Daoy (cell line): ENCODE measurements at places on chromosomes 11 and 22. TPM values are rescaled to one million over a fixed set of nuclear protein-coding genes. Genes with fewer than 3 reads are reported as not detected.

DNA sequence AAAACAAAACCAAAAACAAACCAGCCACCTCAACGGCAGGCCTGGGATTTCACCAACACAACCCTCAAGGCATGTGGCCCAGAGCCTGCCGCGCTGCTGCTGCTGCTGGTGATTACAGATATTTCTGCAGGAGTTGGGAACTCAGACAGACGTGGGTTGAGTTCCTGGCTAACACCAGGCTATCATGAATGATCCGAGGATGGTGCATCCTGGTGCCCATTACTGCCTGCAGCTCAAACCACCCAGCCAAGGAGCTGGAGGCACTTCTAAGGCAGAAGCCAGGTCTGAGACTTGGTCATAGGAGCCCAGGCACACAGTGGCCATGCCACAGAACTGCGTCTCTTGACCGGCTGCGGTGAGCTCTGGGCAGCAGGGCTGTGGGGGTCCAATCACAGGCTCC is 151.8 kb downstream of the MPPED1 start:
- no peak for DNase-seq

- no peak for DNase-seq
Observed at GRCh38 chr11:116052603-116053547, 548.7 kb upstream of the CADM1 start.

- no peak for DNase-seq
Observed at GRCh38 chr11:123284454-123284853, 89.4 kb upstream of the CLMP start.

STX3 gene
- 21.3 and 22.1 TPM in 2 replicates for total RNA-seq

DNA sequence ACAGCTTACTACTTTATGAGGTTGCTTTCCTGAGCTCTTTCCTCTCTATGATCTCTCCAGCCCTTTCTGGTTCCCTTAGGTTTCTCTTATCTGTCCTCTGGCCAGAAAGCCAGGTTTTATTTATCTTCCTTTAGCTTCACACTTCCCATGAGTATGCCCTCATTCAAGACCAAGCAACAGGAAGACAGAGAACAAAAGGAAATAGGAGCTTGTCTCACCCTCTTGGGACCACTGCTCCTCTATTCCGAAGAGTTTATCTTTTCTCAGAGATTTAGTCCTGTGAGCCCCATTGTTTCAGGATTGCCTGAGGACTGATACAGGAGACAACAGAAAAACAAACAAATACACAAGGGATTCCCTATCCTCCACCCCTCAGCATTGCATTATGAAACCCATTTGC is 62.4 kb upstream of the CCDC179 start:
- DNase-seq = no peak

- peak; percentile 65 for DNase-seq
Observed at GRCh38 chr22:20013382-20013871, 3.2 kb downstream of the ARVCF start.

DNA sequence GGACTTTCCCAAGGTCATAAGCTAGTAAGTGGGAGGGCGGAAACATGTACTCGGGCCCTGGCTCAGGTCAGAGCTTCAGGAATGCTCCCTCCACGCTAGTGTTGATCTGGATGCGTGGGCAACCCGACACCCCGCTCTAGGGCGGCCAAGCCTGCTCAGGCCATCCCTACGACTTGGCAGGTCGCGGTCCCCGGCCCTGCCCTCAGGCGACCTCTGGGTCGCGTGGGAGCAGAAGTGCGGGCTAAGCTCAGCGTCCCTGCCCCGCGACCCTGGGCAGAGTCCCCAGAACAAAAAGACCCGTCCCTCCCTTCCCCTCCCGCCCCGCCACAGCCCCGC is 781 bp upstream of the TEF start:
- DNase-seq = peak; percentile 68

DNA sequence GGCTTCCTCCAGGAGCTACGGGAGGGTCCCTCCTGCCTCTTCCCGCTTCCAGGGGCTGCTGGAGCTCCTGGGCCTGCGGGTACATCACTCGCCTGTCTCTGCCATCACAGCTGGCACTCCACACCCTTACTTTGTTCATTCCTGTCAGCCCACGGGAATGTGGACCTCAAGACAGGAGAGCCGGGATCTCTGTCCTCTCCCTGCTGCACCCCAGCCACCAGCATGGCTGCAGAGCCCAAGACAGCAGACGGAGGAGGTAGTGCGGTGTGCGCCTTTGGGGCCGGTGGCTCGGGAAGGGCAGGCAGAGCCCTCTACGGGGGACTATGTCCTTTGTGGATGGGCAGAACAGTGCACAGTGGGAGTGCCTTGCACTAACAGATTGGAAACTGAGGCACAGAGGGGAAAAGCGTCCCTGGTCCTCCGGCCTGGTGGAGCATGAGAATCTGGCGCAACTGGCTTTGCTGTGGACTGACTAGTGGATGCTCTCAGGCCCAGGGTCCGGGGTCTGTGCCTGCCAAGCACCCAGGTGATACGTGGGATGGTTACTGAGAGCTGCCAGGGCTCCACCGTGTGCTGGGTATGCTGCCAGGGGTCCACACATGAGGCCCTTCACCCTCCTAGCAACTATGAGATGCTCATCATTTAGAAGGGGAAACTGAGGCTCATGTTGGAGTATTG is 47.3 kb downstream of the IGF2 start:
- no peak for DNase-seq

PAK1 gene
- total RNA-seq = 21.9 and 56.0 TPM in 2 replicates

DNA sequence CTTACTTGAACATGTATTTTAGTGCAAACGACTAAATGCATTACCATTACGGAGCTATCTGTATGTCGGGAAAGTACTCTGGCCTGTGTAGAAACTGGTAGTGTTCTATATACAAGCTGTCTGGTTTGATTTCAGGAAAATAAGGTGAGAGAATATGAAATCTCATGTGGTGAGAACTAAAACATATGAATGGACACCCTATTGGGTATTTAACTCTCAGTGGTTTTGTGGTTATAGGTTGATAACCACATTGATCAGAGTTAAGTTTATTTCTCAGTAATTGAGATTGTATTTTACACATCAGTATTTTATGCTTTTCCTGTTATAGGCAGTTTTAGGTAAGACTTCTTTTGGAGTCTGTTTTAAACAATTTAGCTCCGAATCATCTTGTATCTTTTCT is 10.4 kb downstream of the ANO5 start:
- DNase-seq = no peak

DNA sequence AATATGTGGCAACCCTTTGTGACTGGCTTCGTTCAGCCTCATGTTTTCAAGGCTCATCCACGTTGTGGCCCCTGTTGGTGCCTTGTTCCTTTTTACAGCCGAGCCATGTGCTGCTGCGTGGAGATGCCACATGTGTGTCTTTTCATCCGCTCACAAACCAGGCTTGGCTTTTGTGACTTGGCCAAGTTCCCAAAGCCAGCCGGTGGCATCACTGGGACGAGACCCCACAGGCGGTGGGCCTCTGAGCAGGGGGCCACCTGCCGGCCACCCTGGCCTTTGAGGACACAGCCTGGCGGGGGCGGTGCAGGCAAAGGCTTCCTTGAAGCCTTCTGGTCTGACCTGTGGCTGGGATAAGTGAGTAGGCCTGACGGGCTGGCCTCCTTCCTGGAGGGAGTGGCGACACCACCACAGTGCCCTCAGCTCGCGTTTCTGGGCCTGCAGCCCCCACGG is 10.5 kb downstream of the GRK2 start:
- peak; percentile 57 for DNase-seq

GRCh38 chr11:87851234-87851633 is 324.0 kb downstream of the RAB38 start:
- DNase-seq = no peak

ASRGL1 gene
- total RNA-seq = 37.0 and 68.0 TPM in 2 replicates

DNA sequence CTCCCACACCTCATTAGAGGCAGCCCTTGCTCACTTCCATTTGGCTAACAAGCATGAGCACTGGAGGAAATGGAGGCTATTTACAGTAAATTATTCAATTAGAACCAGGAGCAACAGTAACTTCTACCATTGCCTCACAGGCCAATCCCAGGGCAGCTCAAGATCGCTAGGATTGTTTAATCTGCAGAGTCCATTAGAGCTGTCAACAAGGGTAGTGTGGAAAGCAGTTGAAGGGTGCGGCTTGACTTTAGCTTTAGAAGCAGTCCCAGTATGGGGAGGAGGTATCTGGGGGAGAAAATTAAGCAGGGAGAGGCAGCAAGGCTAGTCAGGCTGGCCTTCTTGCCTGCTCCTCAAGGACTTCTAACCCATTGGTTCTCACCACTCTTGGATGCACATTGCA is 38.3 kb upstream of the CYP2R1 start:
- DNase-seq = no peak

GRCh38 chr11:95035316-95035715 is 10.3 kb downstream of the KDM4E start:
- DNase-seq = no peak

- DNase-seq = peak; percentile 18
Observed at GRCh38 chr11:35419184-35419829, at the start of gene SLC1A2. Gene SLC1A2, minus strand, starts transcription at chr11:35419558. Its CDS starts 592 bp downstream, at chr11:35418966.

RAB1B gene
- 77.0 and 84.4 TPM in 2 replicates for total RNA-seq

GRCh38 chr11:34180040-34180813 is 74.8 kb downstream of the NAT10 start:
- no peak for DNase-seq

DNA sequence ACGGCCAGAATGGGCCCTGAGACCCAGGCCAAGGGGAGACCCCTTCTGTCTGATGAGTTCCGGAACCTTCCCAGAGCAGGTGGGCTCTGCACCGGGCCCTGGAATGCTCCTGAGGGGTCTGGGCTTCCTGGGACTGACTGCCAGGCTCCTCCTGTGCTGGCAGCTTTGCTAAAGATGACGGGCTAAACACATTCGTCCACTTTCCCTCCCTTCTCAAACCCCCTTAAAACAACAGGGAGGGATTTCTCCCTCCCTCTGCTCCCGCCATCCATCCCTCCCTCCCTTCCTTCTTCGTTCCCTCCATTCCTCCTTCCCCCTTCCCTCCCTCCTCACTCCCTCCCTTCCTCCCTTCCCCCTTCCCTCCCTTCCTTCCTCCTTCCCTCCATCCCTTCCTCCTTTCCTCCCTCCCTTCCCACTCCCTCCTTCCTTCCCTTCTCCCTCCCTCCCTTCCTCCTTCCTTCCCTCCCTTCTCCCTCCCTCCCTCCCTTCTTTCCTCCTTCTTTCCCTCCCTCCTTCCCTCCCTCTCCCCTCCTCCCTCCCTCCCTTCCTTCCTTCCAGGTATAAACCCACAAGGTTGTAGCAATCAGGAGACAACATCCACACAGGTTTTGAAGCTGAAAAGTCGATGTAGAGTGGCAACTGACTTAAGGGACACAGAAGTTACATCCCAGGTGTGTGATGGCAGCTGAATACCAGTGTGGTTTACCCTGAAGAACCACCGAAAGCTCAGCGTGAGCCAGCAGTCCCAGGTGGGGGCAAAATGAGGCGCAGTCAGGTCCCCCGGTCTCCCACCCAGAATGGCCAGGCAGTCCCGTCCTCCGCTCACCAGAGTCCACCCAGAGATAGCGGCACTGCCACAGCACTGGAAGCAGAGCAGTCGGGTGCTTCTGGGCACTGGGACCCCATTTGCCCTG is 18.8 kb upstream of the MGAT3 start:
- DNase-seq = no peak

DNA sequence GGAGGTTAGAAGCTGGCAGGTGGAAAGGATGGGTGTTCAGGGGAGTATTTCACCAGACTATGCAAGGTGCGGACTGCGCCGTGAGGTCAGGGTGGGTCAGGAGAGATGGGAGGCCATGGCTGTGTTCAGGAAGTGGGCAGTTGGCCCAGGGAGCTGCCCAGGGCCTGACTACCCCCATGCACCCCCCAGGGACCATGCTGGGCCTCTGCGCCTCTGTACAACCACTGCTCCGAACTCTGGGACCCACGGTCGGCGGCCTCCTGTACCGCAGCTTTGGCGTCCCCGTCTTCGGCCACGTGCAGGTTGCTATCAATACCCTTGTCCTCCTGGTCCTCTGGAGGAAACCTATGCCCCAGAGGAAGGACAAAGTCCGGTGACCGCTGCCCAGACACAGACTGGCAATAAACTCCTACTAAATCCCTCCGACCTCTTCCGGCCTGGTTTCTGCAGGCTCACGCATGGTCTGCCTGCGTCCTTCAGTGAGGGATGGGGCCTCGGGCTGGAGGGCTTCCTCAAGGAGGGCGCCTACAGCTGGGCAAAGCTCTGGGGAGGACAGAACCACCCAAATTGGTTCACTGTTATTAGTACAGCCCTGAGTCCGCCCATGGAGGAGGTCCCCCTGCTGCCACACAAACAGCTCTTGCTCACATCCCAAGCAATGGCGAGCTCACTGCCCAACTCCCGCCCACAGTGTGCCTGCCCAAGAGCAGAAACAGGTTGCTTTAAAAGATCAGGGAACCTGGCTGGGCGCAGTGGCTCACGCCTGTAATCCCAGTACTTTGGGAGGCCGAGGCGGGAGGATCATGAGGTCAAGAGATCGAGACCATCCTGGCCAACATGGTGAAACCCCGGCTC is 4.2 kb downstream of the PHLDA2 start:
- no peak for DNase-seq

- DNase-seq = peak; percentile 30
Observed at GRCh38 chr11:11464555-11464954, 111.5 kb upstream of the CSNK2A3 start.

DNA sequence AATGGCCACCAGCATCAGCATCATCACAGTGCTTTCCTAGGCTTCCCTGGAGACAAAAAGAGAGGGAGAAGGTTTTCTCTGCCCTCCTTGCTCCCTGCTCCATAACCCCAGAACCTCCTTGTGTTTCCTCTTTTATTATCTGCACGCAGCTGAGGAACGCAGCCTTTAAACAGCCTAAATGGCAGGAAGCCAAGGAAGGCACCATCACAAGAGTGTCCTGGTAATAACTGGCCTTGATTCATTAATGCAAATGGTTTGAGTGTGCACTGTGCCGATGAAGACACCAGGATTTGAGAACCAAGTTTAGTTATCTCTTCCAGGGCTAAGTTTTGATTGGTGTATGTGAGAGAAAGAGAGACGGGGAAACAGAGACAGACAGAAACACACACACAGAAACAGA is 29.4 kb upstream of the DRD2 start:
- no peak for DNase-seq

- DNase-seq = no peak
Observed at GRCh38 chr22:47168900-47169800, 406.7 kb downstream of the TBC1D22A start.

- DNase-seq = no peak
Observed at GRCh38 chr22:48208894-48209293, 1446.4 kb downstream of the TBC1D22A start.

DNA sequence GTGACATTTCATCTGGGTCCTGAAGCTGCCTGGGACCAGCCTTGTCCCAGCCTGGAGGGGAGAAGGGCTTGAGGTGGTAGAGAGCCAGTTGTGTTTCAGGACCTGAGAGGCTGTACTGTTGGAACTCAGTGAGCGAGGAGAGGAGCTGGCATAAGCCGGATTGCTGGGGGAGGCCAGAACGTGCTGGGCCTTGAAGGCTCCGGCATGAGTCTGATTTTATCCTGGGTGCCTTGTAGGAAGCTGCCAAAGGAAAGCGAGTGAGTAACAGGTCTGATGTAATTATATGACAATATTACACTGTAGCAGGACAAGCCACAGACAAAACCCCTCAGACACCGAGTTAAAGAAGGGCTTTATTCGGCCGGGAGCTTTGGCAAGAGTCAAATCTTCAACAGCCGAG is 17.2 kb downstream of the AP2A2 start:
- DNase-seq = no peak

GRCh38 chr22:47580121-47580520 is 817.7 kb downstream of the TBC1D22A start:
- DNase-seq = no peak
